Temporal lobe (tissue), 4 donors: ENCODE measurements at places on chromosomes 1 and 21. TPM values are rescaled to one million over a fixed set of nuclear protein-coding genes. Genes with fewer than 3 reads are reported as not detected.

The FTCD gene
- 0.98 TPM for total RNA-seq

The CCDC185 gene
- total RNA-seq: under 0.01 TPM

The KMO gene
- total RNA-seq: 0.25 TPM

The TSPAN2 gene
- 26.8 TPM for total RNA-seq

The SPRR3 gene
- total RNA-seq: not detected

The FLVCR1 gene
- total RNA-seq: 28.8 TPM

The LDLRAD2 gene
- not detected for total RNA-seq

The GPATCH4 gene
- 5.4 TPM for total RNA-seq

The BCAR3 gene
- 4.2 TPM for total RNA-seq

The SPRR2B gene
- total RNA-seq: not detected

The NTRK1 gene
- total RNA-seq: 0.25 TPM

The VWA5B1 gene
- under 0.01 TPM for total RNA-seq

The GGPS1 gene
- 22.1 TPM for total RNA-seq

The KRTAP10-9 gene
- total RNA-seq: not detected

The TESK2 gene
- total RNA-seq: 0.74 TPM

The CYP4A11 gene
- total RNA-seq: under 0.01 TPM

The ADAM30 gene
- total RNA-seq: not detected

The EXTL1 gene
- total RNA-seq: 0.98 TPM

The TRIM63 gene
- not detected for total RNA-seq
